NCI-H774 (cell line): ENCODE measurements at places on chromosomes 7 and 10.

DNA sequence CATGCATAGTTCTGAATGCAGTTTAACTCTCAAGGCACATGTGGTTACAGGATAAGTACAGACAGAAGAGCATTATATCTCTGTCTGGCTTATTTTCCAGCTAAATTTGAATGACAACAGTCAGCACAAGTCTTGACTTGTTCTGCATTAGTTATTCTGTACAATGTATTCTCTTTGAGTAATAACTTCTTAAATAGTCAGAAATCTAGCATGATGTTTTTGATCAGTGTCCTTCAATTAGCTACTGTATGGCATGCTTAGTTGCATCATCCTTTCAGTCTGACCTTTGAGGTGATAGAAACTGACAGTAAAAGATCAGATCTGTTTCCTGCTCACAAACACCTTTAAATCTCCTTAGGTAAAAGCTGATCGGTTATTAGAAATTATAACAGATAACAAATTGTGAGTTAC lies 118.1 kb downstream of the ARL4A start:
- no peak for DNase-seq

DNA sequence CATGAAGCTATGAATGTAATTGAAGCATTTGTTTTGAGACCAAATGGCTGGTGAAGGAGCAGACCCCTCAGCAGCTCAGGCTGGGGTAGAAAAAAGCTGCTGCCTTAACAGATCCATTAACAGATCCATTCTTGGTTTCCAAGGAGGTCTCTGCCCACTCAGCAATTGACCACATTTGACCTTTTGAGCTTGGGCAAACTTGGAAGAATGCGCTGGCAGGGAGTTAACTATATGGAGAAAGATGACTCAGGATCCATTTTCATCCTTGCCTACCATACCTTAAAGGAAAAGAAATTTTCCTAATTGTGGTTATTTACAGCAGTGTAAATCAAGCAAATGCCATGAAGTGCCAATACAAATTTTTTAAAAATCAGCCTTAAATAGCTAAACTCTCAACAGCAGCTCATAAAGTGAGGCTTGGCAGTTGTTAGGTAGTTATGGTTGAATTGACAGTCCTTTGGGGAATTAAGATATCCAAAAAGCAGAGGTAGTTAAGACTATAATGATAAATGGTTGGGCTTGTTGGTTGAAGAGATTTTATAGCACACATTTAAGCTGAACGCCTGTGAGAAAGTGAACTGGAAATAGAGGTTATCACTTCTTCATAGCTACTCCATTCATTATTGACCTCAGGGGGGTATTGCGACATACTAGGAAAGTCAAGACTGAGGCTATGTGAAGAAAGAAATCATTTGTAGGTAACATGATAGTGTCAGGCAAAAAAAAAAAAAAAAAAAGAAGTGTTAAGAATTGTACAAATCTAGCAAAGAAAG lies 83.9 kb downstream of the MKX start:
- no peak for DNase-seq

GRCh38 chr7:85890244-85890811 lies 703.5 kb upstream of the SEMA3D start:
- peak; percentile 48 for DNase-seq

- DNase-seq, result no peak
Observed at GRCh38 chr7:148912758-148913541, 28.9 kb upstream of the EZH2 start.

DNA sequence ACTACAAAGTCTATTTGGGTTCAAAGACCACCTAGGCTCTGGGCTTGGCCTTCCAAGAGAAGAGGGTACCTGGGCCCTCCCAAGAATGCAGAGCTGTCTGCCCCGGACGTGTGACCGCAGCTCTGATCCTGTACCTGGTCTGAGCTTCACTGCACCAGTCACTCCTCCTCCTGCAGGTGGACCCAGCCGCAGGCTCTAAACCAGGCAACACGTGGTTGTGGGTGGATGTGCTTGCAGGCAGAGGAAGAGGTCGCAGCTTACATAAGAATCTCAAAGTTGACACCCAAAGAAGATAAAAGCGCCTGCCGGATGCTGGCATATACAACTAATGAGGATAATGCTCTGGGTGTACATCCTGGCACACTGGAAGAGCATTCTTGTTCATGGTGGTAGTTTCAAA lies 9.4 kb upstream of the PFKP start:
- no peak for DNase-seq

DNA sequence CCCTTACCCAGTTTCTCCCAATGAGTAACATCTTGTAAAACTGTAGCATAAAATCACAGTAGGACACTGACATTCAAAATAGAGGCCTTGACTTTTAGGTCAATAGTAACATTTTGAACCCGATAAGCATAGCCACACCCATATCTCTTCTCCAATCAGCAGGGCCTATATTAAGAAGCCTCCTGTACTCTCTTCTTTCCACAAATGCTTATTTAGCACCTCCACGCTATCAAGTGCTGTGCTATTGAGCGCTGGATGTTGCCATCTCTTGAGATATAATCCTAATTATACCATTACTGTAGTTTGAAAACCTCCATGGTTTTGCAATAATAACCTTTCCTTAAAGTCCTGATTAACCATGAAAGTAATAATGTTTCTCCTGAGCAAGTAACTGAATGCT lies 40.1 kb upstream of the CBLL1 start:
- no peak for DNase-seq

DNA sequence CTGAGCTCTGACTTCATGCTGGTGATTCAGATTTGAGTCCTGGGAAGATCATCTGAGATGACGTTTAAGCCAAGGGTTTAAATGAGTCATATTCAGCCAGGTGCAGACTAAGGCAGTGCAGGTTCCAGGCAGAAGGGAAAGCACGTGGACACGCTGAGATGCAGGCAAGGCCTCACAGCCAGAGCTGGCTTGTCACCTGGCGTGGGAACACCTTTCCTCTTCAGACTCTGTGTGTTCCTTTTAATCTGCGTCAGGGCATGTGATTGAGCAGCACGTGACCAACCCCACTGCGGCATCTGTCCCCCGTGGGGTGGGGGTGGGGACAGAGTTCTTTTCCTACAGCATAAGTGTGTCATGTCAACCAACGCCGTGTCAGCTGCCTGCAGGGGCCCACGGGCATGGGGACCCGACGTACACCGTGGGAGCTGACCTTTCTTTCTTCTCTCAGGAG lies 10.7 kb upstream of the IDI2 start:
- no peak for DNase-seq

- DNase-seq, result no peak
Observed at GRCh38 chr7:121397822-121398221, 1.7 kb upstream of the FAM3C start.

- no peak for DNase-seq
Observed at GRCh38 chr7:108189733-108190388, 59.7 kb upstream of the LAMB4 start.

DNA sequence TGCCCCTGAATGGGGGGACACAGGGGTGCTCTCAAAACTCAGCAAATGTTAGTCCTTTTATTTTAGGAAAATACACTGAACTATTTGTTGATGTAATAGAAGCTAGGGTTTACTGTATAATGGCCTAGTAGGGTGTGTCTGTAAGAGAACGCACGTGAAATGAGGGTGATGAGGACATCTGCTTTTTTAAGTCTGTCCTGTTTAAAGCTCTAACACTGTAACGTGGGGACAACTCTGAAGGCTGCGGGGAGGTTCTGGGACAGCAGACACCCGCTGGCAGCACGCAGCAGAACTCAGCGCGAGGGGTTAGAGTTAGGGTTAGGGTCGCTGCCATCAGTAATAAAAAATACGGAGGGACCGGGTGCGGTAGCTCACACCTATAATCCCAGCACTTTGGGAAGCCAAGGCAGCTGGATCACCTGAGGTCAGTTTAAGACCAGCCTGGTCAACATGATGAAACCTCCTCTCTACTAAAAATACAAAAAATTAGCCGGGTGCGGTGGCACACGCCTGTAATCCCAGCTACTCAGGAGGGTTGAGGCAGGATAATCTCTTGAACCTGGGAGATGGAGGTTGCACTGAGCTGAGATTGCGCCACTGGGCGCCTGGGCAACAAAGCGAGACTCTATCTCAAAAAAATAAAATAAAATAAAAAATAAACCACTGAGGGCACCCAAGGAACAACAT lies 98.0 kb downstream of the CTBP2 start:
- DNase-seq, result no peak

- DNase-seq, result no peak
Observed at GRCh38 chr7:99409806-99410205, 1.0 kb downstream of the BUD31 start.

DNA sequence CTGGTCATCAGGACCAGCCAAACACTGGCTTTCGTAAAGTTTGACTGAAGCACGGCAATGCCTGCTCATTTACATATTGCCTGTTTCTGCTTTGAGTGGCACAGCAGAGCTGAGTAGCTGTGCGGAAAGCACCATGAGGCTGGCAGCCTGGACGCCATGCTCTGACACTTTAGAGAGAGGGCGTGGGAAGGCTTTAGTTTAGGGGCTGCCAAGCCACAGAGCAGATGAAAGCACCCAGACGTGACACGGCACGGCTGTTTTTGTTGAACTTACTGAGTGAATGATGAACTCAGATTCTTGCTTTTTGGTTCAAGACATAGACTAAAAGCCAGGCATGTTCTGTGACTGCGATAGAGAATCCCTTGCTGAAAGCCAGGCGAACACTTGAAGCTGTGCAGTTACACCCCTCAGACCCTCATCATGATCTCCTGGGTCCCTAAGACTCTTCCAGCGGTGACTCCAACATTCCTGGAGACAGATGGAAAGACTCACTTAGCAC lies 182.1 kb downstream of the ZMYND11 start:
- DNase-seq, result no peak
